GM20000 (cell line): ENCODE measurements at places on chromosomes 16 and 17.
A peak's percentile ranks its signal among the peaks of the same experiment; 100 is the strongest.

DNA sequence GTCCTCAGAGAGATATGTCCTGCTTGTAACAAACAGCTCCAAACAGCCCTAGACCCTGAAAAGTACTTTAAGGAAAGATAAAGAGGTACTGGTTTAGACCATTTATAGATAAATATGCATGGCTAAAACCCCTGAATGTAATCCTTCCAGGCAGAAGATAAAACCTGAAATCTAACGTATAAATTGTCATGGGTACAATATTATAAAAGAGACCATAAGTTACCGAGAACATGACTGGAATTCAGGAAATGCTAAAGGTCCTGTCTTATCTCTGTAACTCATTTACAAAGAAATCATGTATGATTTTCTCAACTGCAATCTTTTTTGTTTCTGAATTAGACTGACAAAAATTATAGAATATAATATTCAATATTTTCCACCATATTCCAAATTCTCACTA lies 9.2 kb upstream of the KANSL1 start:
- DNase-seq = no peak

- no peak for DNase-seq
These were observed 225.7 kb downstream of the C16orf78 start for GRCh38 chr16:49599281-49599680.

DNA sequence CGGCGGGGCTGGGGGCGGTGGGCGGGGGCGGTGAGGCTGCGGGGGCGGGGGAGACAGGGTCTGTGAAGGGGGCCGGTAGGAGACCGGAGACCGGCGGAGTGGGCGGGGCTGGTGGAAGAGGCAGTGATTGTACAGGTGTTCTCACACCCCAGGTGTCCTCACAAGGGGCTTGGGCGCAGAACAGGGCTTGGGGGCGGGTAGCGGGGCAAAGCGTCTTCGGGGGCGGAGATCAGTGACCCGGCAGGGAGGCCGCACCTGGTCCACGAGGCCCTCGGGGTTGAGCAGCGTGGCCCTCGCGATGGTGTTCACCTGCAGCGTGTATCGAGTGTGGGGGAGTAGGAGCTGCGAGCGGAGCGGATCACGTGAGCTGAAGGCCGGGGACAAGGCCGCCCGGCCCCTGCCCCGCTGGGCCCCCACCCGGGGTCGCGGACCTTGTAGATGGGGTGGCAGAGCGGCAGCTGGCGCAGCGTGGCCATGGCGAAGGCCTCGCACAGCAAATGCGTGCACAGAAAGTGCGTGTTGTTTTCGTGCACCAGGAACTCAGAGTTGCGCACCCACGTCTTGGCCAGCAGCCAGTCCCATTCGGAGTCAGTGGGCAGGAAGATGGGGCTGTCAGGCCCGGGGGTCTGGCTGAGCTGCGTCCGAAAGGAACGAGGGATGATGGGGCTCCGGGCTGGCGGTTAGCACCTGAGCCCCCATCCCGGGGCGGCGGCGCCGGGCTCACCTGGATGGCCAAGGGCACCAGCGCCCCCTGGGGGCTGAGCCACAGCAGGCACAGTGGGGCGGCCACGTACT lies 8.5 kb downstream of the ALOXE3 start:
- peak; percentile 90 for DNase-seq

- DNase-seq = no peak
These were observed 7.8 kb downstream of the ST6GALNAC2 start for GRCh38 chr17:76577876-76578275.

DNA sequence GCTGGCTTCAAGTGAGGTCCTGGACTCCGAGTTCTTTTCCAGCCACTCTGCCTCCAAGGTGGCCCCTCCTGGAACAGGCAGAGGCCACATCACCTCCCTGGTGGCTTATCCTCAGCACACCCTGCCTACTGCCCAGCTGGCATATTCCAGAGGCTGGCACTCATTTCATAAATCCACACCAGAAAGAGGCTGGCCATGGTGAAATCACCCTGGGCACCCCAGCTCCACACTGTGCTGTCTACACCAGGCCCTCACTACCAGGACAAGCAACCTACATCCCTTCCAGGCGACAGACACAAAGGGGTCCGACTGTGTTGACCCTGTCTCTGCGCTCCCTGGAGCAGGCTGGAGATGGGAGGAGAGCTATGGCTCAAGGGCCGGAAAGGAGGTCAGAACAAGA lies 100.2 kb downstream of the C16orf78 start:
- DNase-seq = no peak

- DNase-seq = no peak
These were observed 2.0 kb upstream of the DUXB start for GRCh38 chr16:75703306-75703705.

GRCh38 chr17:4175921-4176807 lies 33.2 kb downstream of the CYB5D2 start:
- no peak for DNase-seq

DNA sequence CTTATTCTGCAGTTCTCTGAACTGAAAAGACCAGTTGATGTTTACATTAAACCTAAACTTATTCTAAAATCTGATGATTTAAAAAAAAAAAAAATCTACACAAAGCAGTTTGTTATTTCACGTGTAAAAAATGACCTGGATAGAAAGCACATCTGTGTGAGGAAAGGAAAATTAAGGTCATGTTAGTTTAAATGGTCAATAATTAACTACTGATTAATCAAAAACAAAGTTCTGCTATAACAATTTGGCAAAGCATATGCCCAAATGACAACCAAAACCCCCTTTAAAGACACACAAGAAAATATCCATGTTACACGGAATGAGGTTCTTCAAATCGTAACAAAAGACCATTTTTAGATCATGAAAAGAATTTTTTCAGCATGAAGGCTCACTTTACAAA lies 30.4 kb downstream of the CACNG1 start:
- DNase-seq = no peak

DNA sequence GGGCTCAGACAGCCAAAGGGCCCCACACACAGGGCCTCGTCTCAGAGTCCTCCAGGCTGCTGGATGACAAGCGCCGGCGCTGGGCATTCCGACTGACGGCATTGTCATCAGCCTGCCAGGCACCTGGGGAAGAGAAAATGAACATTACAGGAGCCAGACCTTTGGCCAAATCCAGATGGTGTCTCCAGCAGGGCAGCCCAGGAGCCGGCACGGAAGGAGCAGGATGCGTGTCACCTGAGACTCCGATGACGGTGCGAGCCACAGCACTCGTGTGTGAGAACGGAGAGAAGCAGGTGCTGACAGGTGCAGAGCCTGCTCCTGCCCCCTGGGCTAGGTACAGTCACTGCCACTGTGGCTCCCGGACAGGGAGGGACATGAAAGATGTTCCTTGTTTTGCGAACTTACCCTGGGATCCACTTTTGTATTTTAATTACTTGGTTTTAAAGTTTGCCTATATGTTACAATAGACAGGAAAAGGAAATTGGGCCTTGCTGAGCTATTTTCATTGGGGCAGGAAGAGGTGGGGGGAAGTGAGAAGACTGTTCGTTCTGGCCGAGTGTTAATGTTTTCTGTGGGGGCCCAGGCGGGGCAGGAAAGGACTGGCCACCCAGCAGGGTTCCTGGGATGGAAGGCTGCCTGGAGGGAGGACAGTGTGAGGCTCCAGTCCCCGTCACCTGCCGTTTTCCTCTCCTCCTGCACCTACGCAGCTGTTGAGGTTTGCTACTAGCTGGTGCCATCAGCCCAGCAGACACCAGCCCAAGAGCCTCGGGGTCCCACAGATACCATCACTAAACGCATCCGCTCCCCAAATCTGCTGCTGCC lies 4.4 kb upstream of the FOXJ1 start:
- peak; percentile 64 for DNase-seq

GRCh38 chr16:84777435-84777834 lies 42.4 kb upstream of the CRISPLD2 start:
- DNase-seq = no peak

DNA sequence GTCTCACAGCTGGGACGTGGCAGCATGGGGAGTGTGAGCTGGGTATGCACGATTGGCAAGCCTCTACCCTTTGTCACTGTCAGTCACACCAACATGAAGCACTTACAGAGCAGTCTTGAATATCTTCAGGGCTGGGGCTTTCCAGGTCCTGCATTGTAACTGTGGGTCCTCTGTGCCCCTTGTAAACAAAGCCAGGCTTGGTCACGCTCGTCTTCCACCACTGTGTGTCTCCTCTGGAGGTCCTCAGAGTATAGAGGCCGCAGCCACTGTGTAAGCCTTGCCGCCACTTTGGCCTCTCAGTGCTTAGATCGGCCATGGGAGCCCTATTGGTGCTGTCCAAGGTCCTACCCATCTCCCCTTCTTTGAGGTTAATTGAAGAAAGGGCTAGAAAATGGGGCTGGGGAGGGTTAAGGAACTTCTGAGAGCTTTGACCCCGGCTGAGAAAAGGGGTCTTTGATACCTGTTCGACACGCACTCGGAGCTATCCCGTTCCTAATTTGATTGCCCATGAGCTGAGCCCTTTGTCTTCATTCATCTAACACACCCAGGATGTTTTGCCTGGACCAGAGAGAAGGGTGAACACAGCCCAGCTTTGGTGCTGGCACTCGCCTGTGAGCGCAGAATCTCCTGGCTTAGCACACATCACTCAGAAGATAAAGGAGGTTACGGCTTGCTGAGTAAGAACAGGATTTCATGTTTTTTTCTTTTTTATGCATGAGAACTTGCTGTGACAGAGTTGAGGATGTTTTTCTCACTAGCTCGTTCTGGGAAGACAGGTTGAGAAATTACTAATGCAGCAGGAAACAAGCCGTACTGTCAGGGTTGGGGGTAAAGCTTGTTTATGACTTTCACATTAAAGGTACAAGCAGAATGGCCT lies 267.9 kb downstream of the CPPED1 start:
- DNase-seq = peak; percentile 67

- DNase-seq = no peak
These were observed 38.1 kb downstream of the CDRT15 start for GRCh38 chr17:14198575-14198974.

DNA sequence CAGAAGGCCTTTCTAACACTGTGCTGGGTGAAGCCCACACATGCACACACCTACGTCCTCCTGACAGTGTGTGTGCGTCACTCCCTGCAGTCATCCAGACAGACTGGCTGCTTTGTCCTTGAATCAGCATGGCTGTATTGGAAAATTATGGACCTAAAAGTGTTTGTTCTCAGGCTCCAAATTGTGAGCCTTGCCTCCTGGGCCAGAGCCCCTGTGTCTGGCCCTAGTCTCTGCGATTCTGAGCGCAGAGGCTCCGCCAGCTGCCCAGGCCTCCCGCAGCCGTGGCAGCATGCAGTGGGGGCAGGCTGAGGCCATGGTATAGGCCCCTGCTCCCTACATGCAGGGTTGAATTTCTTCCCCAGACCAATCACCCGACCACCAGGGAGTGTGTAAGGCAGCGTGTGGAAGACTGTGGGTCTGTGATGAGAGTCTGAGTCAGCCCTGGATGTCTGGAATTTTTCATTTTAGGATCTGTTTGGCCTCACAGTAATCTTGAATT lies 166.9 kb downstream of the LGALS9B start:
- no peak for DNase-seq

DNA sequence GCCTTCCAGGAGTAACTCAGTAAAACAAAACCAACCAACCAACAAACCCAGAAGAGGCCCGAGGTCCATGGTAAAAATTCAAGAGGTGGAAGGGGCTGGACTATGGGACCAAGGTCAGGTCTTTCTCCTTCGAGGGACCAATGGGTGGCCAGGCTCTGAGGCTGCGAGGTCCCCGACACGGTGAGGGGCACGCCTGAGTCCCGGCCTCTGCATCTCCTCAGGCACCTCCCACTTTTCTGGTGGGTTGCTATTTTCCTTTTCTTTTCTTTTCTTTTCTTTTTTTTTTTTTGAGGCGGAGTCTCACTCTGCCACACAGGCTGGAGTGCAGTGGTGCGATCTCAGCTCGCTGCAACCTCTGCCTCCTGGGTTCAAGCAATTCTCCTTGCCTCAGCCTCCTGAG lies 18.0 kb downstream of the CD7 start:
- no peak for DNase-seq

- DNase-seq = no peak
These were observed 5.3 kb upstream of the KAT7 start for GRCh38 chr17:49783071-49783715.

- no peak for DNase-seq
These were observed 125.1 kb downstream of the SLC39A11 start for GRCh38 chr17:72967277-72967970.
